Peyer's patch (tissue), 4 donors: ENCODE measurements at places on chromosomes 4 and X.
A peak's percentile ranks its signal among the peaks of the same experiment; 100 is the strongest.

DNA sequence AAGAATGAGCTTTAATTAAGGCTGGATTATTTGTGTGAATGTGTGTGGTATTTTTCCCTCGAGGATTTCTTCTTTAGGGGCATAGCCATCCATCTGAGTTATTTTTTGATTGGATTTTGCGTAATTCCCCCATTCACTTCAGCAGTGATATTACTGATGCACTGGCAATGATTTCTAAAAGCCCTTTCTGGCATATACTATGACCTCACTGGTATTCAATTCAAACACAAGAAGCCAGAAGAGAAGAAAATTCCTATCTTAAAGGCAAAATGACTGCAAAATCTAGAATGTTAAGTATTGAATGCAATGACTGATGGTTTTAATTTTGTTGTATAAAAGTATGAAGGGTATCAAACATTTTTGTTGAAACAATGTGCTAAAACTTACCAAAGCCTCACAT is 71.1 kb upstream of the DDIT4L start:
- no peak for DNase-seq

DNA sequence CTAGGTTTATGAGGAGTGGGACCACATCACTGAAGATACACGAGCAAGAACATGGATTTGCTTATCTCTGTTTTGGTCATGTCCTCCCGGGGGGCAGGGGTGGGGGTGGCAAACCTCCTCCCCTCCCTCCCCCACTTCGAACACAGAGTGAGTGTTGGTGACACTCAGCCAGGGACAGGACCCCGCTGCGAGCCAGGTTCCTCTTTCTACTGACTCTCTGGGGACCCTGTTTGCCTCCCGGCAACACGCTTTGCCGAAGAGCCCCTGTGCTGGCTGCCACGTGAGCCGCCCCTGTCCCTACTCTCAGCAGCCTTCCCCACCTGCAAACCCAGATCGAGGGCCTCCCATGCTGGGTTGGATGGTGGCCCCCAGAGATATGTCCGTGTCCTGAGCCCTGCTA is 34.7 kb downstream of the P2RY8 start:
- DNase-seq, result peak; percentile 89

DNA sequence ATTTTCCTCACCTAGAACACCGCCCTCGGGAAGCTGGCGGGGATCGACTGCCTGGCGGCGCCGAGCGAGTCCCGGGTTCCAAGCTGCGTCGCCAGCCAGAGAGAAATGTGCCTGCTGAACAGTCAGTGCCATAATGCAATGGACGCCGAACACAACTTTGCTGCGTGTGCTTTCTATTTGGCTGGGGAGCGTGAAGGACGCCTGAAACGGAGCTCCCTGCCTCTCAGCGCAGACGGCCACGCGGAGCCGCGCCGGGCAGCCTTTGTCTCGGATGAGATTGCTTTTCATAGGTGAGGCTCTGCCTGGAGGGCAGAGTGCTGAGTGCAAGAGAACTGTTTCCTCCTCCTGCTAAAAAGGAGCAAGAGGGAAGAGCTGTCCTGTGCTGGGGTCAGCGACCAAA is 107.7 kb upstream of the BCOR start:
- DNase-seq, result no peak

DNA sequence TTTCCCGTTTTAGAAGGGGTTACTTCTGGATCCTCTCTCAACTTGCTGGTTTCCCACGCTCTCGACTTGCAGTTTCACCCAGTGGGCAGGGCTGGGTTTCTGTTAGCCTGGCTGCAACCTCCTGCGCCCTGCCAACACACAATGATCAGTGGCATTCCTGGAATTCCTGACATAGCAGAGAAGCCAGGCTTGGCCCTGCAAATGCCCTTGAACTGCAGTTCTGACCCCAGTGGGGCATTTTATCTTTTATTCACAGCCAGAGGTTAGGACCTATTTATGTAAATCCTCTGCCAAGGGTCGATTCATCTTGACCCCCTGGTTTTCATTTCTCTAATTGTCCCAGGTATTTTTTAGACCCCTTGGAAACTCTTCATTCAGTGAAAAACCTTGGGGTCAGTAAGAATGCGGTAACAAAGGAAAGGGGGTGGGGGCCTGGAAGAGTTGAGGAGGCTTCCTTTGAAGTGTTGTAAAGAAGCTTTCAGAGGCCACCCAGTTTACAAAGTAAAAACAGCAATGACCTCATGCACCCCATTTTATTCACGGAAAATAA is 217.6 kb downstream of the ZNF674 start:
- no peak for DNase-seq

DNA sequence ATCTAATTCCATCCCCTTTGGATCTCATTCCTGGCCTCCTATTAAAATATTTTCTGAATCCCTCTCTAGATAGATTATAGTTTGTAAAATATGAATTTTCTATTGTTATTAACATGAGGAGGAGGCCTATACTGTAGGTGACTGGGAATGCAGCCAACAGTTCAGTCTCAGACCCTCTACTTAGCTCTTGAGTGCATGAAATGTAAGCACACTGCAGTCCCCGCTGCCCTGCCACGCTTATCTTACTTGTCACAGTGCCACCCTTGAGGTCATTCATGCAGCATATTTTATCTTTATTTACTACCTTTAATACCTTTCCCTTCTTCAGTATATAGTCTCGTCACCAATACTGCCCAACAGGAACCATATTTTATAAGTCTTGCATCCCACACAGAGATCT is 151.0 kb downstream of the CAMK2D start:
- DNase-seq, result no peak

GRCh38 chrX:18696653-18697052 is 10.8 kb upstream of the PPEF1 start:
- no peak for DNase-seq

DNA sequence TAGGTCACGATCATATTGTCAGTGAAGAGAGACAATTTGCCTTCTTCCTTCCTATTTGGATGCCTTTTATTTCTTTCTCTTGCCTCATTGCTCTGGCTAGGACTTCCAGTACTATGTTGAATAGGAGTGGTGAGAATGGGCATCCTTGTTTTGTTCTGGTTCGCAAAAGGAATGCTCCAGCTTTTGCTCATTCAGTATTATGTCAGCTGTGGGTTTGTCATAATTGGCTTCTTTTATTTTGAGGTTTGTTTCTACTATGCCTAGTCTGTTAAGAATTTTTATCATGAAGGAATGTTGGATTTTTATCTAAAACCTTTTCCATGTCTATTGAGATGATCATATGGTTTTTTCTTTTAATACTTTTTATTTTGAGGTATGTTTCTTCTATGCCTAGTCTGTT is 152.3 kb upstream of the MAD2L1 start:
- no peak for DNase-seq

DNA sequence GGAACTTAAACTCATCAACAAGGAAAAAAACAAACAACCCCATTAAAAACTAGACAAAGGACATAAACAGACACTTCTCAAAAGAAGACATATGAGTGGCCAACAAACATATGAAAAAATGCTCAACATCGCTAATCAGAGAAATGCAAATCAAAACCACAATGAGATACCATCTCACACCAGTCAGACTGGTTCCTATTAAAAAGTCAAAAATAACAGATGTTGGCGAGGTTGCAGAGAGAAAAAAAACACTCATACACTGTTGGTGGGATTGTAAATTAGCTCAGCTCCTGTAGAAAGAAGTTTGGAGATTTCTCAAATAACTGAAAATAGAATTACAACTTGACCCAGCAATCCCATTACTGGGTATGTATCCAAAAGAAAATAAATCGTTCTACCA is 28.7 kb downstream of the APLN start:
- no peak for DNase-seq

GRCh38 chr4:184122631-184123408 is 94.9 kb downstream of the ENPP6 start:
- DNase-seq, result no peak
